Motor neuron (in vitro differentiated cells): ENCODE measurements at places on chromosomes 2 and 18. TPM values are rescaled to one million over a fixed set of nuclear protein-coding genes. Genes with fewer than 3 reads are reported as not detected.
A peak's percentile ranks its signal among the peaks of the same experiment; 100 is the strongest.

The ZBTB7C gene
- total RNA-seq: 11.2 and 11.9 TPM in 2 replicates

The FOXD4L1 gene
- total RNA-seq: 0.64 and 0.75 TPM in 2 replicates

The GALR1 gene
- 0.22 and 0.81 TPM in 2 replicates for total RNA-seq

The RESP18 gene
- total RNA-seq: not detected in 2 replicates

The TEX44 gene
- total RNA-seq: 0.19 TPM in 1 of 2 replicates, not detected in the other

- no peak for ATAC-seq
These were observed 302.7 kb upstream of the ZC3H15 start for GRCh38 chr2:186183406-186183805.

GRCh38 chr2:20171445-20171977, 53.4 kb downstream of the SDC1 start:
- ATAC-seq: no peak

- no peak for ATAC-seq
These were observed 125.2 kb downstream of the RTP5 start for GRCh38 chr2:241994556-241995213.

DNA sequence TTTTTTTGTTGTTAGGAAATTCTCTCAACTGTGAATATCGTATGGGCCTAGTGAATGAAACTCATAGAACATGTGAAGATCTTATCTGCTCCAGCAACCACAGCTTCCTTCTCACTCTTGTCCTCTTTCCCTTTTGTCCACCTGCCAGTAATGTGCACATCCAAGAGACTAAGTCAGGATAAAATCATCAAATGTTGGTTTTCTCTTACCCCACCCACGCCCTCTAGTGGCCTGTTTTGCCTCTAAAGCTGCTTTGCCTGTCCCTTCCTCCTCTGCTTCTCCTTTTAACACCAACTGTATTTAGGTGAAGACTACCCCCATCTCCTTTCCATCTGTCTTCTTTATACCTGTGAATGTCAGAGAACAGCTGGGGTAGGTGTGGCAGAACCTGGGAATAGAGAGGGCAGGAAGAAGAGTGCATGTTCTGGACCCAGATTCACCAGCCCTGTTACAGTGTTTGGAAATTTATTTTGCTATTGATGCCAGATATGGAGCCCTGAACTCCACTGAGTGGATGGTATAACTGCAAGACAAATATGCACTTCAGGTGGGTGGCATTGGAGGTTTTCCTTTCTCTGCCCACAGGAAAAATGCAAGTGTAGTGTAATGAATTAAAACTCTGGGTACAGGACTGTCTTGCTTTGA, 8.4 kb upstream of the MGAT5 start:
- peak; percentile 35 for ATAC-seq

DNA sequence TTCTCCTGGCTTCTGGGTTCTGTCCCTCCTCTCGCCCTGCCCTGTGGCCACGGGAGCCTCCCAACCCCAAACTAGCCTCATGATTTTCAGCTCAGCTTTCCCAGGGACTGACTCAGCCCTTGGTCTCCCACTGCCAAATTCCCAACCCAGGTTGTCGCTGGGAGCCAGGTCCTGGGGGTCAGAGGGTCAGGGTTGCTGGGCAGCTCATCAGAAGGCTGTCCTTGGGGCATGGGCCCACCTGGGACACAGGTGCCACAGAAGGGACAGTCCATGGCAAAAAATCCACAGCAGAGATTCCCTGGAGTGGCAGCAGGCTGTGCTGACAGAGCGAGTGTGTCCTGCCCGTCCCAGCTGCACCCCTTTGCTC, 180.4 kb downstream of the TWIST2 start:
- no peak for ATAC-seq

GRCh38 chr18:44180683-44181082, 500.0 kb upstream of the SETBP1 start:
- no peak for ATAC-seq

GRCh38 chr2:43685357-43685756, 9.1 kb upstream of the C1GALT1C1L start:
- ATAC-seq: no peak

DNA sequence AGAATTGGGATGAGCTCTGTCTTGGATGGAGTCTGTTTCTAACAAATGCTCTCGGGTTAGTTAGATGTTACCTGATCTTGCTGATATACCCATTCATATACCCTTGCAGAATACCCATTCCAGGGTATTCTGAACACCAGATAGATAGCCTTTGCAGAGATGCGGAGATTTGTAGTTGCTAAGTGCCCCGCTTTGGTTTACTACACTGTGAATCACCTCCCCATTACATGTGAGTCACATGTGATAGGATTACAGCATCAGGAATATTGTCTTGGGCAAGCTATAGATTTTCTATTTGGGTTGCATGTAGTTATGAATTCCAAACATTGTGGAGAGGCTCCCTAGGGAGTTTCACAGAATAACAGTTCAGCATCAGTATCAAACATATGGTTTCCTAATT, 3.8 kb downstream of the VSNL1 start:
- ATAC-seq: no peak

DNA sequence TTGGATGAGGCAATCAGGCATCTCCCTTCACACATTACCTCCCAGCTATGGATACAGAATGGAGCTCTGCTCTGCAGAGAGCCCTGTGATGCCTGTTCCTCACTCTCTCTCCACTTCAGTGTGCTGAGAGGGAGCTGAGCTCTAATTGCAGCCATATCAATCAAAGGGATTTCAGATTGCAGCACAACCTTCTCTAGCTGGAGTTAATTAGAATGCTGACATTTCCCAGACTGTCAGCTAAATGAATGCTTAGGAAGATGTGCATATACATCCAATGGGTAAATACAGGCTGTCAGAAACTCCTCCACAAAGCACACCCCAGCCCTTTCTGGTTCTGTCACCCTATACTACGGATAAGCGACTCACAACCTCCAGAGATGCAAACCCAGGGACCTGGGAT, 402.6 kb downstream of the EIPR1 start:
- ATAC-seq: peak; percentile 99

DNA sequence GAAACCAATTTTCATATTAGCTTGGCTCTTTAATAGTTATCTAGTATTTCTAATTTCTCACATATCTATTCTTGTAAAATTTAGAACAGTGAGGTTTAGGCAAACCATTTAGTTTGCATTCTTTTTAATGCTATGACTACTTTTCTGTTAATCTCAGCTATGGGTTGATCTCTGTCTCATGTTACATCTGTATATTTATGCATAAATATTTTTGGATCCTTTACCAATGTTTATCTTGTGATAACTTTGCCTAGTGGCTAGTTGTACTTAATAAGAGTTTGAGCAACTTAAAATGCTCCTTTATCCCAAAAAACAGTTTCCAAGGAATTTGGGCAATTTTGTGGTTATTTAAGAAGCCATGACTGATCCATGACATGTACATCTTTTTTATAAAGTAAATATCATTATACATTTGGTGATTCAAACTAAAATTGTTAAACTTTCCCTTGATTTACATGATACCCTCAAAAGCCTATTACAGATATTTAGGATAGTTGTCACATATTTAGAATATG, 86.3 kb downstream of the R3HDM1 start:
- no peak for ATAC-seq

DNA sequence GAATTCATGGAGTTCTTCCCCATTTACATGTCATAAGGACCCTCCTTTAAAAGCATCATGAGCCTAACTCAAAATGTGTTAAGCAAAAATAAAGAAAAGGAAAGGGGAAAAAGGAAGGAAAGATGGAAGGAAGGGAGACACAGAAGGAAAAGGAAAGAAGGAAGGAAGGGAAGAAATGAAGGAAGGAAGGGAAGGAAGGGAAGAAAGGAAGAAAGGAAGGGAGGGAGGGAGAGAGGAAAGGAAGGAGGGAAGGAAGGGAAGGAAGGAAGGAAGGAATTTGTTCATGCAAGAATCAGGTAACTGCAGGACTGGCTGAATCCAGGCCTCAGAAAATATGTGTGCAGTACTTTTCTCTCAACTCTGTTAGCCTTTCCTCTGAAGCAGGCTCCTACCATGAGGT, 32.0 kb downstream of the KIAA2012 start:
- ATAC-seq: no peak

GRCh38 chr18:70683263-70683662, 394.4 kb downstream of the SOCS6 start:
- no peak for ATAC-seq

- no peak for ATAC-seq
These were observed 37.0 kb upstream of the MPP4 start for GRCh38 chr2:201735486-201735885.

DNA sequence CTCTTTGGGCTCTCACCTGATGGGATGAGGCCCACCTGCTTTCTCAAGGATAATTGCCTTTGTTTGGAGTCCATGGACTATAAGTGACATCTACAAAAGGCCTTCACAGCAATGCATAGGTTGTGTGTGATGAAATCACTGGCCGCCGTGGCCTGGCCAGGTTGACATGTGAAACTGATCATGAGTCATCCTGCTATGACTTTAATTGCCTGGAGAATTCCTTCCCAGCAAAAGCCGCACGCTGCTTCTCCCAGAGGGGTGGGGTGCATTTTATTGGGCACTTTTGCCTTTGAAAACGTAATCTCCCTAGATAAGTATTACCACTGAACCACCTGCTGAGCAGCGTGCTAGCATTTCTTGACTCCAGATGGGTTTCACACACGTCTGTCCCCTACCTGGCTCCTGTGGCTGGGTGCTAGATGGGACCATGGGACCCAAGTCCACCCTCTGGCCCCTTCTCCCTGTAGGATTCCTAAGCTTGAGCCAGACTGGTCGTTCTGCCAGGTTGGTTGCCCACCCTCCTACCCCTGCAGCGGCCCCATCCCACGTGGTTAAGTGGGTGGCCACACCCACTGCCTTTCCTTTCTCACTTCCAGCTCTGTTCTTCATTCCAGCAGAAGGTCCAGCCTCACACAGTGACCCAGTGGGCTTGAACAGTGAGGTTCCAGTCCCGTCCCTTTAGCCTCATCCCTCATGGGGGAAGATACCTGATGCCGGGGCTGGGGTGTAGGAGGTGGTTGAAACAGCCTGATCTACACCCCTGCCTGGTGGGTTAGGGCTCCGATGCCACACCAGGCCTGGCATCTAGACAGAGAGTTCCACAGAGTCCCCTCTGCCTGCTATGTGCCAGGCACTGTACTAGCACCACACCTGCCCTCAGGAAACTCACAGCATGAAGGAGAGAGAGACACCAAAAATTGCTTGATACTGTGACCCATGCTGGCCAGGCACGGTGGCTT, 89.6 kb downstream of the GBX2 start:
- peak; percentile 97 for ATAC-seq
